ENCODE measurements at places on chromosomes 6 and 20.

GRCh38 chr20:32894026-32894483, 35.3 kb downstream of the EFCAB8 start:
- DNase-seq = peak; percentile 7

DNA sequence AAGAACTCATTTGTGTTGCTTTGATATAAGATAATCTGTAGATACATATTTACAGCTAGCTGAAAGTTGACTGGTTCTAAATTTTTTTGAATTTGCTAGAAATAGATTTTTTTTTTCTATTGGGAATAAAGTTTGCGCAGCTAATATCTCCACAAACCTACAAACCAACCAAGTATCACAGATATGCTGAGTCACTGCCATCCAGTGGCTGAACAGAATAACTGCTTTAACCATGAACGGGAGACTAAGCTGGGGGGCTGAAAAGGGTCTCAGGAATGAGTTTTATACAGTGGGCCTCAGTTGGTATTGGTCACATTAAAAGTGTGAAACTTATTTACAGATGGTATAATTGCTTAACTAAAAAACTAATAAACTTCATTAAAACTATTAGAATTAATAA, 326.7 kb upstream of the CNR1 start:
- DNase-seq = peak; percentile 27

DNA sequence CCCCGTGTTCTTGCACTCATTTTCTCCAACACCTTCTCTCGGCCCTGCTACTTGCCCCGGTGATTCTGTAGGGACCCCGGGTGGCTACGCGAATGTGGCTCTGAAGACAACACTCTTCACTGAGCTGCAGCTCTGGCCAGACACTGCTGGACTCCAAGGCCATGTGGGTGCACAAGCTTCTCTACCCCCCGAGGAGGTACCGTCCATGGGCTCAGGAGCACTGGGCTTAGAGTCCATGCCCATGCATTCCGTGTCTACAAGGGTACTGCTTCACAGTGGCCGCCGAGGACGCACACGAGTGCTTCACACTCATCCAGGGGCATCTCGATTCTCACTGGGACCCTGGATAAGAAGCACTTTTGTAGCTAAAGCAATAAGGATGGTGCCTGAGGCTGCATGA, 59.5 kb downstream of the SMOC2 start:
- DNase-seq = no peak

GRCh38 chr6:109202409-109203264, 107.3 kb downstream of the CEP57L1 start:
- no peak for DNase-seq

- DNase-seq = no peak
Measured at GRCh38 chr6:158042245-158042798, 60.7 kb downstream of the SYNJ2 start.

DNA sequence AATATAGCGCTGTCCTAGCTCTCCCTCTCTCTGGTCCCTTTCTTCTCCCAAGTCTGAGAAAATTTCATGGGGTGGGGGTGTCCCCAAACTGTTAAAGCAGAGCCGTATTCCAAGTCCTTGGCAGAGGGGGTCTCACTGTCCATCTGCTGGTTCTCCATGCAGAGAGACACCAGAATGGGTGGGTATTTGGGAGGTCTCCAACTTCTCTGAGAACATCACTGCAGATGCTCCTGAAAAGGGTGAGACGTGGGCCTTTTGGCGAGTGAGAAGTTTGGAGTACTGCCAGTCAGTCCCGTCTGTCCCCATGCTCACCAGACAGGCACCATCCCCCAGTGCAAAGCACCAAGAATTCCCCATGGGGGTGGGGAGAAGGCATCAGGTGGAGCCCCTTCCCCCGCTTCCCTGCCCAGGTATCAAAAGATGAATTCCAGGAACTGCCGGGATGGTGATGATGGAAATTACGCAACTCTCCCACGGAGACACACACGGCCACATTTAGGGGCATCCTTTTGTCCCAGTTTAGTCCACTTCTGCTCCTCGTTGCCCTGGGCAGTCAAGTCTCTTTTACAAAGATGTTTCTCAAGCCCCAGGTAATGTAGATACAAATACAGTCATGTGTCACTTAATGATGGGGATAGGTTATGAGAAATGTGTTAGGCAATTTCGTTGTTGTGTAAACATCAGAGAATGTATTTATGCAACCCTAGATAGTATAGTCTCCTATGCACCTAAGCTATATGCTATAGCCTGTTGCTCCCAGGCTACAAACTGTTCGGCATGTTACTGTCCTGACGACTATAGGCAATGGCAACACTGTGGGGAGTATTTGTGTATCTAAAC, 73.4 kb upstream of the SRSF6 start:
- DNase-seq = no peak

DNA sequence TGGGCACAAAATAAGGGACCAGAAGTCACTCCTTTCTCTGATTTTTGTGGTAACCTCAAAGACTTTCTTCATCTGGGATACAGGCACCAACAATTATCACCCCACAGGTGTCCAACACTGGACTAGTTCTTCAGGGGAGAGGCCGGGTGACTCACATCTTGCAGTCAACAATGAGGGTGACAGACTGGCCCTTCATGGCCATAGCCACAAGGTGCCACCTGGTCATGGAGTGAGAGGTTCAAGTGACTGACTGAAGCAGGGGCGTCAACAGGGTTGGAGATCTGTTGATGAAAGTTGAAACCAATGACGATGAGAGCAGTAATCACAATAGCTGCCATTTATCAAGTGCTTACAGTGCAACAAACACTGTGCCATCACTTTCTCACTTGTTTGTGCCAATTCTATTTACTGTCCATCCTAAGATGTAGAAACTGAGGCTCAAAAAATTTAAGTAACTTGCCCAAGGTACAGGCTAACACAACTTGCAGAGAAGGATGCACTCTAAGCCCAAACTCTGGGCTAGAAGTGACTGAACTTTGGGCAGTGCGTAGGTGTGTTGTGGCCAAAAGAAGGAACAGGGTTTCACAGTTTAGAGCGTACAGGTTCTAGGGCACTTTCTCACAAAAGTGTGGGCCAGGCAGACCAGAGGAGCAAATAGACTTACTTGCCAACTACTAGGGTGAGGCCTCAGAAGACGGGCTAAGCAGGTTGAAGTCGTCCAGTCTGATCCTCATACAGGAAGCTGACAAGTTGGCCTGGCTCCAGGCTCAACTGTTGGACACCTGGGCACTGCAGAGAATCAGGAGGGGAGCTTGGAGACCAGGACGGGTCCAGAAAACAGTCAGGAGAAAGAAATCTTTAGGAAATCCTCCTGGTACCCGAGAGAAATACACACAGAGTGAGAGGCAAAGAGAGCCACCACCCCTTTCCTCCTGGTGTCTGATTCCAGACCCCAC, 30.4 kb downstream of the HLA-DPB1 start:
- DNase-seq = no peak

GRCh38 chr6:148074738-148075137, 267.9 kb upstream of the SASH1 start:
- no peak for DNase-seq

DNA sequence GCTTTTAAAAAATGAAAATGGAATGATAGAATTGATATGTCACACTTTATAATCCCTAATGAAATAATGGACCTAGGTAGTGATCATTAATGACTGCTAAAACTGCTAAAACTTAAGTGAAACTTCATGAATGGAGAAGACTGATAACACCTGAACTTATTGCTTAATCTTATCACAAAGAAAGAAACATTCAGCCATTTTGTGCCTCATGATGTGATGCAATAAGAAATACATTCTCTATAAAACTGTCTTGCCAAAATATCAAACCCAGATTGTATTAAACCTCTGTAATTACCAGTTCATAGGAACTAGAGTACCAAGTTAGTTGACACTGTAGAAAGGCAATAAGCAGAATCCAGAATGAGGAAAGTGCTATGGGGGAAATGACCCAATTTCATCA, 54.4 kb upstream of the COL10A1 start:
- DNase-seq = no peak

- no peak for DNase-seq
Measured at GRCh38 chr6:148711833-148712654, 34.8 kb upstream of the UST start.

DNA sequence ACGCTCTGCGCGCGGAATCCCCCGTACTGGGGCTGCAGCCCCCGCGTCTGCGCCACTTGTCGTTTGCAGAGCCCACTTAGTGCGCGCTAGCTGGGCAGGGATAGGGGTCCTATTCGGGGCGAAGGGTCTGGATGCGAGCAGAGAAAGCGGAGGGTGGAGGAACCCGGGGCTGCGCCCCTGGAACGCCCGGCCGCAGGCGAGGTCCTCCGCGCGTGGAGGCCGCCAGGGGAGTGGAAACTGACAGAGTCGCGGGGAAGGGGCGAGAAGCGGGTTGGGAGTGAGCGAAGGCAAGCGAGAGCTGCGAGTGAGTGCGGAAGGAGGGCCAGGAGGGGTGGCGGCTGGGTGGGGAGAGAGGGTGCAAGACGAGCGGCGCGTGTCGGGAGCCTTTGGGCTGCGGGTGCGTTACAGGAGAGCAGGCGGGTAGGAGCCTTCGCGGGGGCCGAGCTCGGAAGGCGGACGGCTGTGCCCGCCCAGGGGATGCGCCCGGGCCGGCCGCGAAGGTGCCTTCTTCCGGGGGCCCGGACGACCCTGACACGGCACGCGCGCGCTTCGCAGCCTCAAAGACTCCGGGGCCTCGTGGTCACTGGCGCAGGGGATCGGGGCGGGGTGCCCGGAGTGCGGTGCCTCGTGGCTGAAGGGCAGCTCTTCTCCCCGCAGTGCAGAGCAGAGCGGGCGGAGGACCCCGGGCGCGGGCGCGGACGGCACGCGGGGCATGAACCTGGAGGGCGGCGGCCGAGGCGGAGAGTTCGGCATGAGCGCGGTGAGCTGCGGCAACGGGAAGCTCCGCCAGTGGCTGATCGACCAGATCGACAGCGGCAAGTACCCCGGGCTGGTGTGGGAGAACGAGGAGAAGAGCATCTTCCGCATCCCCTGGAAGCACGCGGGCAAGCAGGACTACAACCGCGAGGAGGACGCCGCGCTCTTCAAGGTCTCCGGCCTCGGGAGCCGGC, 1.2 kb downstream of the IRF4 start:
- no peak for DNase-seq

DNA sequence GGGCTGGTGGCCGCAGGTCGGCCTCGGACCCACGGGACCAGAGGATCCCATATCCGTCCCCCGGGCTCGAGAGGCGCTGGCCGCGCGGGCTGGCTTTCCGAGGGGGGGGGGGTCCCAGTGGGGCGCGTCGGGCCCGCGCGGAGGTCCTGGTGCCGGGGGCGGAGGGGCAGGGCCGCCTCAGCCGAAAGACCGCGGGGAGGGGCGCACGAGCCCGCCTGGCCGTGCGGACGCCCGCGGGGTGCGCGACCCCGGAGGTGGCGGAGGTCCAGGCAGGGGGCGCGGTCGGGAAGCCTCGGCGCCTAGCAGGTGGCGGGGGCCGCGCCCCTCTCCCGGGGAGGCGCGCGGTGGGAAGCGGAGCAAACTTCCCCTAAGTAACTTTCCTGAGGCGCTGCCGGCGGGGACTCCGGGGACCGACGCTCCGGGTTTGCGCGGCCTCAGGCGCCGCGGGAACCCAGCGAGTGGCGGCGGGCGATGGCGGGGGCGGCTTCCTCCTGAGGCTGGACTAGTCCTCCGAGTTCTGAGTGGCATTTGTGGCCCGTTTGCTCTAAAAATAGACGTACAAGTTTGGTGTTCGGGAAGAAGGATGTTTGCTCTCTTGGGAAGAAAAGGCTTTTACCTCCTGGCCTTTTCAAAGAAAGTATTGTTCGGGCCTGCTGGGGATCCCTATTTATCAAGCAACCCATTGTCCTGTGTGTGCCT, 26.5 kb upstream of the BTBD3 start:
- DNase-seq = no peak

GRCh38 chr20:57526087-57526884, 1.3 kb upstream of the CTCFL start:
- DNase-seq = peak; percentile 50

- DNase-seq = no peak
Measured at GRCh38 chr6:128335963-128336362, 184.4 kb downstream of the PTPRK start.

- DNase-seq = peak; percentile 47
Measured at GRCh38 chr6:20056350-20056992, 155.8 kb downstream of the MBOAT1 start.

- peak; percentile 21 for DNase-seq
Measured at GRCh38 chr20:16864069-16864468, 115.9 kb downstream of the OTOR start.

DNA sequence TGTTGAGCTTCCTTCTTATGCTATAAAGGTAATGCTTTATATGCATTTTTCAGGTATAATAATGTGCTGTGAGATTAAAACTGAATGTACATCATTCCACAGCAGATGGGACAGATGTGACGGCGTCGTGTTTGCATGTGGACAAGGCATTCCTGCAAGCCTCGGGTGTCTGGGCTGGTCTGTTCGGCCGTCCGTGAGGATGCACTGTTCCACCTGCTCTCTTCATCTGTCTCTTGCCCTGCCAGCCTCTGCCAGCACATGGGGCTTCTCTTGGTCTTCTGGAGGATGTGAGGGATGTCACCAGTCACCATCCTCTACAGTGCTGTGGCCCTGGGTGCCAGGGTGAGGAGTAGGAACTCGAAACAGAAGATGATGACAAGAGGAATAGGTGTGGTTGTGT, 223.2 kb downstream of the ERMARD start:
- DNase-seq = no peak

DNA sequence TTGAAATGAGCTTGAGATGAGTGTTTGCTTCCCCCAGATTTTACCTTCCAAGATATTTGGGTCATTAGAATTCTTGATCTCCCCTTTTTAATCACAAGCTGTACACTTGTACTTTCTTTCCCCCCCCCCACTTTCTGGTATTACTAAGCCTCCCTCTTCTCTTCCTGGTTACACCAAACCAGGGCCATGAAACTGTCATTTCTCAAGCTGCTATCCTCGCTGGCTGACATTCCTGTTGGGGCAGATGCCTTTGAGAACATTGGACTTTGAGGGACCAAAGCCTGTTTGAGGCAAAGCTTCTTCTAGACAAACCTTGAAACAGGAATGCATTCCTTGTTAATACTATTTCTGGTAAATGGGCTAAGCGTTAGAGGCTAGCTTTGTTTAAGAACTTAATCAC, 32.3 kb upstream of the MAP3K7 start:
- DNase-seq = no peak

DNA sequence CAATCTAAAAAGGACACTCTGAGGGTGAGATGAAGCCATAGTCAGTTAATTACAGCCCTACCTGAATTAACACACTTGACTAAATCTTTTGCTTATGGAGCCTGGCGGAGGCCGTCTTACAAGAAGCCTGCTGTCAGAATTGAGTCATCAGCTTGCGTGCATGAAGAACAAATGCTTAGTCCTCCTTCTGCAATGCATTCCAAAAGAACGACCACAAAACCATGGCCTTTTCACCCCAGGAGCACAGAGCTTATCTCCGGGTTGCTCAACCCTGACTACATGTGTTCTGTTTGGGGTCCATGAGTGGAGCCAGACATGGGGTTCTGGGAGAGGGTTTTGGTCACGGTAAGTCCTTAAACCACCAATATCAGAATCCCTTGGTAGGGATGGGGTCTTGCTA, 318.1 kb downstream of the CLIC5 start:
- no peak for DNase-seq
